Hematopoietic multipotent progenitor cell treated with erythropoietin and hydrocortisone succinate and interleukin-3 and kit ligand, for 17 days (in vitro differentiated cells): ENCODE measurements at places on chromosomes 2 and 18.
A peak's percentile ranks its signal among the peaks of the same experiment; 100 is the strongest.

GRCh38 chr2:128722489-128722888 is 403.8 kb upstream of the HS6ST1 start:
- DNase-seq: no peak

- no peak for DNase-seq
These were observed 488.7 kb upstream of the ACVR2A start for GRCh38 chr2:147356157-147356556.

DNA sequence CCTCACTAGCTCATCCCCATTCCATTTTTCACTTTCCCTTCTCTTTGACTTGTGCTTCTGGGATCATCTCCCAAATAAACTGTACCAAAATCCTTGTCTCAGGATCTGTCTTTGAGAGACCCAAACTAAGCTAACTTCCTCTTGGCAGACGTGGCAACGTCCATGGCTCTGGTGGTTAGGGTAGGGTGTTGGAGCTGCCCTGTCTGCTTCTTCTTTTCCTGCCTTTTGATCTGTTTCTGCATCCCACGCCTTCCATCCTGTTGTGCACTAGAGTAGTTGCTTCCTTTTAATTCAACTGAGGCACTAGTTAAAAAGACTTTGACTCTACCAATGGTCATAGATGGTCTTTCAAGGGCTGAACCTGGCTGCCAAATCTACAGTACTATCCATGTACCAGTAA is 5.5 kb upstream of the MAP4K4 start:
- no peak for DNase-seq

DNA sequence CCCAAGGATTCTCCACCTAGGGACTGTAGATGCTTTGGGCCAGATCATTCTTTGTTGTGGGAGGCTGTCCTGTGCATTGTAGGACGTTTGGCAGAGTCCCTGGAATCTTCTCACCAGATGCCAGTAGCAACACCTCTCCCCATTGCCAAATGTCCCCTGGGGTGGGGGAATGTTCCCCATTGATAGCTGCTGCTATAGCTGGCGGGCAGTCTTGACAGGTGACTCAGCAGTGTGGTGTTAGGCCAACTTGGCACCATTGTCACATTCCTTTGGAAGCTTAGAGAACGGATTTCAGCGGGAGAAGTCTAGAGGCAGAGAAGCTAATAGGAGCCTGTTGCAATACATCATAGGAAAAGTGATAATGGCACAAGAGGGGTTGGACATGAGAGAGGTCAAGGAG is 495.7 kb upstream of the SMIM21 start:
- no peak for DNase-seq

DNA sequence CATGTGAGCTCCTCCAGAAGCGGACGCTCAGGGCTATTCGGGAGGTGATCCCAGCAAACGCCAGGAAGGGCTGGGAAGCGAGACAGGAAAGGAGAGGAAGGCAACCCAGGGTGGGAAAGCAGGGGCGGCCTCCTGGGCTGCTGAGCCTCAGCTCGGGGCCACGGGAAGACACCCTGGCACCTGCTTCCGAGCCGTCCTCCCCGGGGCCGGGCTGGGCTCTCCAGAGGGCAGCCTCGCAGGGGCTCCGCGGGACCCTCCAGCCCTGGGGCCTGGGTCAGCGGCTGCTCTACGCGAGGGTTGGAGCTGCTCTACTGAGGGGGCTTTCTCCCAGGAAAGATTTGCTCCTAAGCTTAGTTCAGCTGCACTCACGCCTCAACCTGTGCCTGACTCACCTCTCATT is 34.0 kb downstream of the TIMM21 start:
- no peak for DNase-seq

- no peak for DNase-seq
These were observed 31.1 kb downstream of the UGP2 start for GRCh38 chr2:63872571-63873328.

- no peak for DNase-seq
These were observed 12.8 kb upstream of the PLA2R1 start for GRCh38 chr2:160075171-160075570.

GRCh38 chr2:71882949-71883472 is 264.7 kb downstream of the CYP26B1 start:
- DNase-seq: peak; percentile 90

- DNase-seq: no peak
These were observed 147.8 kb upstream of the MMADHC start for GRCh38 chr2:149735237-149735958.

GRCh38 chr2:106068451-106068850 is 125.7 kb downstream of the UXS1 start:
- no peak for DNase-seq

GRCh38 chr2:11777066-11777782 is 30.8 kb downstream of the LPIN1 start:
- no peak for DNase-seq

DNA sequence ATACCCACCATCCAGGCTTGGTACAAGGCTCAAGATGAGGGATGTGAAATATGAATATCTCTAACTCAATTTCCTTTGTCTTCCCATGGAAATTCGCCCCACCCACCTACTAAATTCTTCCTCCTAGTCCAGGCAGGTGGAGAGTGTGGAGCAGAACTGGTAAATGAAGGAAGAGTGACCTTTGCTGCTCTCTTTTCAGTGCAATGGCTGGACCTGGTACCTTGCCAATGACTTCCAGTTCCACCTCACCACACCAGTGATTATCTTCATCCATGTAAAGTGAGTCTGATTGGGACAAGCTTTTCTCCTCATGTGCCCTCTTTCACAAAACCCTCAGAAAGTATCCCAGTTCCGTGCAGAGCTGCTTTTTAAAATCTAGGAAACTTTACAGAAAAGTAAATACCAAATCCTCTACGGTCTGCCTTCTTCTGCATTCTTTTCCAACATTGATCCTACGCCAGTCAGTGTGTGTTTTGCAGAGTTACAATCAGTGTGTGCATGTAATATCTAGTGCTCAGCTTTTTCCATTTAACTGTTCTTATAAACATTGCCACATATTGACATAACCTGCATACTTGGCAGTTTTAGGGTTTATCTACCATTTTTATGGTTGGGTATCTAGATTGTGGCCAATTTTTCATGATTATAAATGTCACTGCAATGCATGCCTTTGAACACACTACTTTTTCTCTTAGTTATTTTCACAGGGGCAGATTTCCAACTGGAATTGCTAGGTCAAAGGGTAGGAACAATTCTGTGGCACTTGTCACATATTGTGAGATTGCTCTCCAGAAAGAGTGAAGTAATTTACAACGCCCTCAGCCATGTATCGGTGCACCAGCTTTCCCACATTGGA is 86.5 kb upstream of the SEC11C start:
- DNase-seq: no peak

GRCh38 chr2:37827455-37827854 is 97.6 kb upstream of the RMDN2 start:
- DNase-seq: no peak

DNA sequence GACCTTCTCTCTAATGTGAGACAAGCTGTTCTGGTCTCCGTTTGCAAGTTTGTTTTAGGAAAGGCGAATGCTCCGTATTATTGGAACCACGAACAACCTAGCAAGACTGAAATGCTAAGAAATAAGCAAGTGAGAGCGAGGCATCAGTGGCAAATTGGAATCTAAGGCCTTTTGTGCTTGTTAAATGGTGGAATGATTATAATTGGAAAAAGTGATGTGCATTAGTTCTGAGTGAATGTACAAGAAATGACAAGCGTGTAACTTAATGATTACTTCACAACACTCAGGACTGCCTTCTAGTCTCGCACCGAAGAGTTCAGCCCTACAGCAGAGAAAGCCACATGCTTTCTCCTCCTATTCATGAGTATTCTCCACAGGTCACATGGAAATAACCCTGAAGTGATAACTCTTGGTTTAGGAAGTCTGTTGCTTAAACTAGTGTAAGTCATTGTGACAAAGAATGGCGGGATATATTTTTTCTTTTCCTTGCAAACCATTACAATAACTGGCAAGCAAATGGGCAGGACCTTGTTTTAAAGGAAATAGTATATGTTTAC is 392.2 kb upstream of the FIGN start:
- no peak for DNase-seq

GRCh38 chr2:8579485-8580085 is 102.3 kb upstream of the ID2 start:
- DNase-seq: no peak

DNA sequence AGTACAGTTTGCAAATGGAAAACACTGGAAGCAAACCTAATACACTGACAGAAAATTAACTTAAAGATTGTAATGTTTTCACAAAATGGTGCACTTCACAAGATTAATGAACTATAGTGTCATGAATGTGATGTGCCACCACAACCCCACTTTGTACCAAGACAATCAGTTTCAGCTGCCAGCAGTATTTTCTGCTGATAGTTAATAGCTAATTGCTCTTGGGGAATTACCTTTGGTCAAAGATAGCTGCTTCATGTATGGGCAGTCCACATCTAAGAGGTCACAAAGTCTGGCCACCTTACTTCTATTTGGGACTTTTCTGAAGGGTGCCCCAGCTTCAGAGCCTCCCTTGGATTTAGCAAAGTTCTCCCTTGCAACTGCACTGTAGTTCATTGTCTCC is 254.0 kb downstream of the CALCRL start:
- no peak for DNase-seq

GRCh38 chr2:178928077-178928476 is 120.9 kb upstream of the TTN start:
- DNase-seq: no peak
